ENCODE measurements at places on chromosomes 3 and 15.

- peak; percentile 25 for DNase-seq
Observed at GRCh38 chr15:45431511-45431910, 53.2 kb upstream of the GATM start.

DNA sequence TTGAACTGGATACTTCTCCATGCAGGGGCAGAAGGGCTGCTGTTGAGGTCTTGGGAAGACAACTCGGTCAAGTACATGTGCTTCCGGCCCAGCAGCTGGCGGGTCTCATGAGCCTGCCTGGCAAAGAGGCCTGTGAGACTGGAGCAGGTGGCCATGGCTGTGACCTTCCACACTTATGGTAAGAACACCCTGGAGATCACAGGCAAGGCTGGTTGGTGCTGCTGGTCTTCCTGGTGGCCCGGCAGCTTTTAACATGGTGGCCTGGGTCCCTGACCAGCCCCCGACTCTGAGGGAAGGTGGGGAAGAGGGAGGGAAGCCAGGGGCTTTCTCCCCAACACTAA is 15.4 kb downstream of the CHRD start:
- DNase-seq, result no peak

- DNase-seq, result no peak
Observed at GRCh38 chr3:172259111-172259541, 189.1 kb downstream of the GHSR start.

DNA sequence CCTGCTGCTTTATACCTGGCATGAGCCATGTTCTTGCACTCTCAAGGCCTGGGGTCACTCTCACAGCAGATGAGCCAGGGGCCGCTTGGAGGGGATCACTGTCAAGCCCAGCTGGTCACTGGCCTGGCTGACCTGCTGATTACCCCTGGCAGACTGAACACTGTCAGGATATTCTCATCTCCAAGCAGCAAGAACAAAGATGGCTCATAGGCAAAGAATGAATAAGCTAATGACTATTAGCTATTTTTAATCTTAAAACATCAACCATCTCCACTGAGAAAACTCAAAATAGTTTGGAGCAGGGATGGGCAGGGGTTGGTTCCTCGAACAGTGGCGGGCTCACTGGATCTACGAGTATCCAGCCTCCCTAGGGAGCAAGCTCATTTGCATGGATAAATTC is 64.4 kb upstream of the ACAN start:
- DNase-seq, result no peak

DNA sequence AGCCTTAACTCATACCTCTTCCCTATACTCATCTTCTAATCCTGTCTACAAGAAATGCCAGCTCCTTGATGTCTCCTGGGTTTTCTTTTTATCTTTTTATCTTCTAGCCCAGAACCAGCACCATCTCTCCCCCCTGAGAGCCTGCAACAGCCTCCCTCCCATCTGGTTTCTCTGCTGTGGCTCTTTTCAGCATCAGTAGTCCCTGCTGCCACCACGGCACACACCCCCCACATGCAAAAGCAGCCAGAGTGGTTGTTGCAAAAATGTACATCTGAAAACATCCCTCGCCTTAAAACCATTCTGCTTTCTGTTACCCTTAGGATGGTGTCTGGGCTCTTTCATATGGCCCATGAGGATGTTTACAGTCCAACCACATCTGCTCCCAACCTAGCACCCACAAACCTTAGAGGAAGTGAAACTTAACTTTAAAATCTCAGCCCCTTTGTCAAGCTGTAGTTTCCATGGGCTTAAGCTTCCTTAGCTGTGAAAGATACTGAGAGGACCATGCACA is 775 bp downstream of the TTC21A start:
- no peak for DNase-seq

GRCh38 chr3:62559831-62560445 is 186.6 kb upstream of the FEZF2 start:
- no peak for DNase-seq

GRCh38 chr15:95698951-95699350 is 631.5 kb upstream of the NR2F2 start:
- DNase-seq, result no peak

GRCh38 chr3:34312684-34313083 is 514.3 kb downstream of the PDCD6IP start:
- no peak for DNase-seq

DNA sequence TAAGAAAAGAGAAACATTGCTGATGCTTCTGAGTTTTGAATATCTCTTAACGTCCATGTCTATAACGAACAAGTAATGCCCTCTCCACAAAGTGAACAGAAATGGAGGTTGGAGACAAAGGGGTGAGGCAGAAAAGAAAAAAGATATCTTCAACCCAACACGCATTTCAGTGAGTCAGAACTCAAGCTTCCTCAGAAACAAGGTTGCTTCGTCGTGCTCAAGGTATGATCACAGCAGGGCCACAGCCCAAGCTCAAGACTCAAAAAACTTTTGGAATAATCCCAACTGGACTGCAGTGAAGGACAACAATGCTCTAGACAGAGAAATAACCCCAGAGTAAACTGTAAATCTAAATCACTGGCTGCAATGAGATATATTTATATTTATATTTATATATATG is 18.9 kb downstream of the WNT5A start:
- DNase-seq, result no peak

GRCh38 chr15:50702762-50703334 is 16.3 kb upstream of the TRPM7 start:
- no peak for DNase-seq
